Fibroblast of skin of back (primary cell): ENCODE measurements at places on chromosomes 5 and 9.

DNA sequence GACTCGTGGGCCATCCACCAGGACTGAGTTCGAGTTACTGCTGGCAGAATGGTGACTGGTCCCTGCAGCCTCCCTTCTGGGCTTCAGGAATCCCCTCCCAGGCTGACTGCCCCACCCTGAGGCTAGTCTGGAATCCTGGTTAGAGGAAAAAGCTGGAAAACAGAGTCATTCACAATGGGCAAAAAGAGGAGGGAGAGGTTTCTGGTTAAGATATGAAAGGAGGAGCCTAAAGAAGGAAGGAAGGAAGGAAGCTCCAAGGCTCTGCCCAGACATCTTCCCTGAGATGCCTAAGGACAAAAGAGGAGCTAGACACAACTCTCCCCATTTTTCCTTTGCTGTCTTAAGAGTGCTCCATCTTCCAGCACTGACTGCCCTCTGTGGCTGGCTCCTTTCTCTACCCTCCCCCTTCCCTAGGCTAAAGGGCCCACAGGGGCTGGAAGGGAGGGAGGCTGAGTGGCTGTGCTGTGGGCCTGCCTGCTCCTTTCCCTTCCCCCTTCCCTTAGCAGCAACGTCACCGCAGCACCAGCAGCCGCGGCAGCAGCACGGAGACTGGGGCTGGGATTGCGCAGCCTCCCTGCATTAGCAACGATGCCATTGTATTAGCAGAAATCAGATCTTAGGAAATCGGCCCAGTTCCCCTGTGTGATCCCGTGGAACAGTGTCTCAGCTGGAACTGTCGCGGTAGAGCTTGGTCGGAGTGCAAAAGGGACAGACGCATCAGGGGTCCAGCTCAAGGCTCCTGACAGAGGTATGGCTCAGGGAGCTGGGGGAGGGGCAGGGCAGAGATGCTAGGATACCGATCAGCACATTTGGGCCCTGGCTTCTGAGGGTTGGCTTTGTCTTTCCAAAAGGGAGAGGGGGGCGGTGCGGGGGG lies 48.7 kb downstream of the RUSC2 start:
- DNase-seq: peak; percentile 94

- DNase-seq: peak; percentile 76
Measured at GRCh38 chr5:15993334-15993733, 186.3 kb downstream of the MARCHF11 start.

DNA sequence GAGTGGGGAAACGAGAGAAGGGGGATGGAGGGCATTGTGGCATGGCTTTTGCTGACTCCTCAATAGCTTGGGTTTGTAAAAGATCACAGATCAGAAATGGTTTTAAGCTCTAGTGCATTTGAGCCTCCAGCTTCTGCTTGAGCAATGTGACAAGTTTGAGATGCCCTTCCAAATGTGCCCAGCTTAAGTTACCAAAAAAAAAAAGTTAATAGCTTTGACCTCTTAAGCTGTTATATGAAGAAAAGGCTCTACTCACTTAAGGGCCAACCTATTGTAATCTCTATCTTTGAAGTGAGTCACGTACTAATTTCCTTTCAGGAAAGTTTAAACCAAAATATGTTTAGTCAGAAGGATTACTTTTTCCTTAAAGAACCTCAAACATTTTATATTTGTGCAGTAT lies 428.8 kb upstream of the ACTBL2 start:
- no peak for DNase-seq

GRCh38 chr5:14331386-14331781 lies 188.2 kb downstream of the TRIO start:
- DNase-seq: no peak

DNA sequence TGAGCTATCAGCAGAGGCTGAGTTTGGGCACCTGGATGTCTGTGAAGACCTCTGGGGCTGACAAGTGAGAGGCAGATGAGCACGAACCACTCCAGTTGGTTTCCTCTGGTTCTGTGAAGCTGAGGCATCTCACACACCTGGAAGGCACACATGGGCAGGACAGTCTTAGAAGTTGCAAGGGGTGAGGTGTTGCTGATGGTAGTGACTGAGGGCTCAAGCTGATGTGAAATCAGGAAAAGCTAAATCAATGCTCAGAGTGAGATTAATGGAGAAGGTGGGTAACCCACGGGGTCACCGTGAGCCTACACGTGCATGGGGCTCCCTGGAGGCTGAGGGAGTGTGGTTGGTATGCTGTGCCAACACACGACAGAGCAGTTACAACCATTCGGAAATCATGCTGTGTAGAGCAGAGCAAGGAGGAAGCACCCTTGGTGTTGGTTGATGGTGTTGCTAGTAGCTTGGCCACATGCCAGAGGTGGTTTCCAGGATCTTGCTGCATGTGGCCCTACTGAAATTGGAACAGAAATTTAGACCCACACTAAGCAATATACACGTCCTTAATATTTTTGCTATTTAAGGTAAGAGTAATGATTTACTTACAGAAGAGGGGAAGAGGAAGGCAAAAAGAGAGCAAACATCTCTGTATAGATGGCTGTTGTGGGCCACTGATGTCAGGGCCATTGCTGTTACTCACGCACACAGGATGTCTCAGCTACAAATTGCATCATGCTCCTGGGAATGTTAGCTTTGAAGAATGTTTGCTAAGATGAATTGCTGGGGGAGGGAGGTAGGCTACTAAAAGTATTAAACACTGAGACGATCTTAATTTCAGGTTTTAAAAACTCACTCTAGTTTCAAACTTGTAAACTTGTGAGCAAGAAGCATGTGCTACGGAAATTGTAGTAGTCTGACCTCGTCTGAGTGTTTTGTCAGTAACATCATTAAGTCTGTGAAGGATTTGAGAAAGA lies 170.5 kb downstream of the ARHGEF28 start:
- peak; percentile 95 for DNase-seq
